ENCODE measurements at places on chromosomes 4 and X.

DNA sequence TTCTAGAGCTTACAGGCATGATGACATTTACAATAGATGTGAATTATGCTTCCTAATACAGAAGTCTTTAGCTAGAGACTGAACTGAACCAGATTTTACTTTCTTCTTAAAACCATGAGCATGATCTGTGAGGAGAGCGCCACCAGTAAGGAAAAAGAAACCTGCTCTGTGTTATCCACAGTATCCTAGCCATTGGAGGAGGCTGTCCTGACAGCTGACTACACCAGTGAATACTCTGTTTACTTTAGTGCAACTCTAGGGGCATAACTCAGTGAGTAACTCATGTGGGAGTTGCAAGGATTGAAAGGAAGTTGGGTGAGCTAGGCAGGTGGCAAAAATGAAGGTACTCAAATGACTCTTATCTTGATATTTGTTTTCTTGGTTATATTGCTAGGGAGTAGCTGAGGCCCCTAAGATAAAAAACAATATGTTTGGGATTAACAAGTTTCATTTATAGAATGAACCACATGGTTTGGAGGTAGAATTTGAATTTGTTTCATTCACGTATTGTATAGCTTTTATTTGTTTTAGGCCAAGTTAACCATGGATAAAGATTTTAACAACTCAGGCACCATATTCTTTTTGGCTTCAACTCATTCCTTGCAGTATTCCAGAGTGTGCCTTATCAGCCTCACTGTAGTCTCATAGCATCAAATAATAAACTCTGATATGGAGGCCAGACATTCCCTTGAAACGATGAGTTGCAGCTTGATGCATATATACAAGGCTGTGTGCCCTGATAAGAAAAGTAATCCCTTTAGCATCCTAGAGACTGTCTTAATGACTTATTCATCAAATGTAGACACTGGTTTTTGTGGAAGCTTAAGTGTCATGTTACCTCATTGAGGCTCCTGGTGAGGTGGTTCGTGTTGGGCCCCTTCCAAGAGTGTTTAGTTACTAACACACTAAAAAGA lies 2.5 kb downstream of the BMP3 start:
- DNase-seq = no peak

DNA sequence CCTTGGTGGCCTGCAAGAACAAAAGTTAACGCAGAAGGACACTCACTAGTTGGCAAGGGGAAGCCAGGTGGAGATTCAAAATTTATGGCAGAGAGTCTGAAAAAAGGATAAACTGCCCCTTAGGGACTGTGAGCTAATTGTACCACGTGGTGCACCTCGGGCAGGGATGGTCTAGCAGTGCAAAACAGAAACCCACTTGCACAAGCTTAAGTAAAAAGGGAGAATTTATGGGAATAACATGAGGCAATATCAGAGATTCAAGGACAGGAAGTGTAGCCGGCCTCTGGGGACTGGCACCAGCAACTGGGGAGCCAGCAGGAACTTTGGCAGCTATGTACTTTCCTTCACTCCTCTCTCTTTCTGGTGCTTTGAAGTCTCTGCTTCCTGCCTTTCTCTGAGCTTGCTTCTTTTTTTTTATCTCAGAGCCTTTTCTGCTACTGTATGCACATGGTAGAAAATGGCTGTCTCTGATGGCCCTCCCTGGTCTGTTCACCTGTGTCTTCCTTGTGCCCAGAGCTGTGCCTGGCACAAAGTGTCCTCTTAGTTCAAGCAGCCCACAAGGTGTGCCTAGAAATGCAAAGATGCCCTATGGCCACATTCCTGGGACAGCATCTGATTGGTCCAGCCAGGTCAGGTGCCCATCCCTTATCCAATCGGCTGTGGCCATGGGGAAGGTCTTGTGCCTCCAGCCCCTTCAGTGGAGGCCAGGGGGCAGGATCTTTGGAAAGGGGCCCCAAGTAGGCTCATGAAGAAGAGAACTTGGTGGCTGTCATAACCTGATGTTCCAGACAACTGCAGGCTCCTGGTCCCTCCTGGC lies 114.8 kb upstream of the ATP6AP2 start:
- no peak for DNase-seq

DNA sequence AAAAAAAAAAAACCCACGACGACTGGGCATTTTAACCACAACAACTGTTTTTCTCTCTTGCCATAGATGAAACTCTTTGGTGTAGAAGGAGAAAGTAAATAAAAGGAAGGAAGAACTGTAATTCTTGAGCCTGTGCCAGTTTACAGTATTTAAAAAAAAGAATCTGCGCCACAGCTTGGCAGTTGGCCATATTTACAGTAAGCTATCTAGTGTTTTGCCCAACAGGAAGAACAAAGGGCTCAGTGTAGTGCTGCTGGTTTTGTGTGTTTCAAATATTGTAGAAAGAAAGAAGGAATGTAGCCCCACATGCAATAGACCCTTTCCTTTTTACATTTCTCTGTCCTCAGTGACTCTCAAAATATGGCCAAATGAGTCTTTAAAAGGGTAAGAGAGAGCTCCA lies 66.1 kb downstream of the NR3C2 start:
- DNase-seq = no peak

DNA sequence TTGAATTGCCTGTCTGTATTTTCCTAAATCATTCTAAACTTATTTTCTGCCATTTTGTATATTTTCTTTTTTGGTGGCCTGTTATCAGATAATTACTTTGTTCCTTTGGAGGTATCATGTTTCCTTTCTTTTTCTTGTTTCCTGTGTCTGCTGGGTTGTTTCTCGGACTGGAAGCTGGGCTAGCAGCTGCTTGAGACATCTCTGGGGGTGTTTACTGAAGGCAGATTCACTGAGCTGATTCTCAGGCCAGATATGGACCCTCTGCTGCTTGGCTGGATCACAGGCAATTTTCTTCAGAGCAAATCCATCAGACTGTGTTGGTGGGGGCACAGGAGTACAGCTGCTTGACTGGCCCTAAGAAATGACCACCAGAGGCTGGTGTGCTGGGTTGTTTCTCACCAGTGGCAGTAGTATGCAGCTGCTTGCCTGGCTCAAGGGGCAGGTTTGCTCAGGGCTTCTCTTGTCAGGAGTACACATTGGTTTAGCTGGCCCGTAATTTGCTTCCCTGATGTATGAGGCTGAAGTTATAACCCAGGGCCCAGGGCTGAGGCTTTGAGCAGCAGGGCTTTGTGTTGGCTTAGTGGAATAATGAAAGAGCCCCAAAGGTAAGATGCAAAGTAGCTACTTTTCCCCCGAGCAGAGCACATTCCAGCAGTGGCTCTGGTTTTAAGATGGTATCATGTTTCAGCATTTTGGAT lies 680.6 kb downstream of the TECRL start:
- no peak for DNase-seq

- DNase-seq = no peak
Observed at GRCh38 chr4:148845609-148846008, 403.4 kb upstream of the NR3C2 start.

DNA sequence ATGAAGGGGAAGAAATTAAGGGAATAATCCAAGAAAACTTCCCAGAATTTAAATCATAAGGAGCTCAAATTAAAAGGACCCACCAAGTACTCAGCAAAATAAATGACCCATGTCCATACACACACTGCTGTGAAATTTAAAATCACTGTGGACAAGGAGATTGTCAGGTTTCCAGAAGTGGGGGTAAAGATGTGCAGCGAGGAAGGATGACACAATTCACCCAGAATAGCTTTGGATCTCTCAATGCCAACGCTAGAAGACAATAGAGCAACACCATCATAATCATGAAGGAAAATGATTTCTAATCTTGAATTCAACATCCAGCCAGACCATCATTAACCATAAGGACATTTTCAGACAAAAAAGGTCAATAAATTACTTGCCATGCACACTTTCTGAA lies 65.7 kb downstream of the CASK start:
- no peak for DNase-seq

DNA sequence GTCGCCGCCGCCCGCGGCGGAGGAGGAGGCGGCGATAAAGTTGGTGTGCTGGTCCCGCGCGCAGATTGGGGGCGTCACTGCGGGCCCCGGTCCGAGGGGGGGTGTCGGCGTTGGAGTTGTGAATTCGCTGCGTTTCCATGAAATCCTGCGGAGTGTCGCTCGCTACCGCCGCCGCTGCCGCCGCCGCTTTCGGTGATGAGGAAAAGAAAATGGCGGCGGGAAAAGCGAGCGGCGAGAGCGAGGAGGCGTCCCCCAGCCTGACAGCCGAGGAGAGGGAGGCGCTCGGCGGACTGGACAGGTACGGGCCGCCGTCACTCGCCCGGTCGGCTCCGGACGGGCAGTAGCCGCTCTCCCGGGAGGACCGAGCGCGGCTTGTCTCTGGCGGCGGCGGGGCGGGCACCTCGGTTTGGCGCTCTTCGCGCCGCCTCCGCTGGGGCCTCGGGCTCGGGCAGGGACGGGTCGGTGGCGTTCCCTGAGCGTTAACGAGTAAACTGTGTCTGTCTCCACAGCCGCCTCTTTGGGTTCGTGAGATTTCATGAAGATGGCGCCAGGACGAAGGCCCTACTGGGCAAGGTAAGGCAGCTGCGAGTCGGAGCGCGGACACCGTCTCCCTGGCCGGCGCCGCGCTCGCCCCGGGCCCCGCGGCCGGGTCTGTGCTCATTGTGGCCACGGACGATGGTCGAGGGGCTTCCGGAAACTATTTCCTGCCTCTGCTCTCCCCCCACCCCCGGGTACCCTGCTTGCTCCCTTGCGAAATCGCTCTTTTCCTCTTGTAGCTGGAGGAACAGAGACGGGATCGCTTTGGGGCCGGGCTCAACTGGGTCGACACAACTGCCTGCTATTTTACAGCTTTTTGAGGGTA lies 658 bp downstream of the KDM6A start:
- DNase-seq = no peak

DNA sequence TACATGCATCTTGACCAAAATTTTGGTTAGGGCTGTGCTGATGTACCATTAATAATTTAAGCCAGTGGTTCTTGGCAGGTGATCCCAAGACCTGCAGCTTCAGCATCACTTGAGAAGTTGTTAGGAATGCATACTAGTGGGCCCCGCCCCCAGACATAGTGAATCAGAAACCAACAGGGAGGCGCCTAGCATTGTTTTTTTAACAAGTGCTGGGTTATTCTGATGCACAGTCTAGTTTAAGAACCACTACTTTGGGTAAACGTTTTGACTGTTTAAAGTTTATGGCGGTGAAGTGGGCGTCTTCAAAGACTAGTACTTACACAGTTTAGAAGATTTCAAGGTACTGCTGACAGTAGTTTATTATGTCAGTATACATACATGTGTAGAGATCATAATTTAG lies 23.6 kb downstream of the FAM199X start:
- DNase-seq = no peak

- no peak for DNase-seq
Observed at GRCh38 chrX:16635596-16635995, 14.4 kb upstream of the S100G start.

DNA sequence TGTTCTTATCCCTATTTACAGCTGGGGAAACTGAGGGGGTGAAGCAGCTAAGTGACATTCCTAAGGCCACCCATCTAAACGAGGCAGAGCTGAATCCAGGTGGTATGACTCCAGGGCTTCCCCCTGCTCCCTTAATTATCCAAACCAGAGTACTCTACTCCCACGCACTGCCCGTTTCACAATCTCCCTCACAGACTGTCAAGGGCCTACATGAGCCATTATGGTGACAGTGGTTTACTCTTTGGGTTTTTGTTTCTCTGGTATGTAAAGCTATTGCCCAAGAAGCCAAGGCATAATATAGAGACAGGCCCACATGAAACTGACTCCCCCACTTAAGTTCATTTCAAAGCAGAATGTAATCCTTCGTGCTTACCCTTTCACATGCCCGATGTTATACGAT lies 95.1 kb downstream of the NHS start:
- DNase-seq = no peak

- DNase-seq = no peak
Observed at GRCh38 chr4:84697159-84697558, 114.2 kb downstream of the CDS1 start.

DNA sequence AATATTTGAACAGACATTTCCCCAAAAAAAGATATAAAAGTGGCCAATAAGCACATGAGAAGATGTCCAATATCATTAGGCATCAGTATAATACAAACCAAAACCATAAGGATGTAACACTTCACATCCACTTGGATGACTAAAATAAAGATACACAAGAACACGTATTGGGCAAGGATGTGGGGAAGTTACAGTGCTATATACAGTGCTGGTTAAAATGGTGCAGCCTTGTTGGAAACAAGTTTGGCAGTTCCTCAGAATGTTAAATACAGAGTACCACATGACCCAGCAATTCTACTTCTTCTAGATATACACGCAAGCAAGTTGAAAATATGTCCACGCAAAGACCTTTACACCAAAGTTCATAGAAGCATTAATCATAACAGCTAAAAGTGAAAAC lies 58.9 kb downstream of the HAUS3 start:
- no peak for DNase-seq

DNA sequence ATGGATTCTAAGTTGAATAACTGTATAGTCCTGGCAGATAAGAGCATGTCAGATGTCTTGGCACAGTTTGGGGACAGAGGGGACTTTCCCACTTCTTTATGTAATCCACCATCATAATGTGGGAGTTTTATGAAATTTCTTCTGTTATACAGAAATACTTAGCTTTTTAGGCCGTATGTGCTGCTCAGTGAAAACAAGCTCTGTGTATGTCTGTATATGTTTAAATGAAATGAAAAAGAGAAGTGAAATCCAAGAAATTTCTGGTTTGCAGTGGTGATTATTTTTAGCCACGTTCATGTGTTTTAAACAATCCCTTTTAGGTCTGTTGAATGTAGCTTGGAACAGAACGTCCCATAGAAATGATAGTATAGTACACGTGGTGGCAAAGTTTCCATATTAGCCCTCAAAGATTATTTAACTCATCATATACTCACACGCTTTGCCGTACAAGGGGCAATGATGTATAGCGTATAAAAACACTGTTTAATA lies 41.0 kb downstream of the GAB1 start:
- peak; percentile 64 for DNase-seq

- no peak for DNase-seq
Observed at GRCh38 chr4:95539106-95539505, 9.7 kb downstream of the UNC5C start.

GRCh38 chr4:123583043-123583442 lies 186.4 kb downstream of the SPRY1 start:
- no peak for DNase-seq

- no peak for DNase-seq
Observed at GRCh38 chrX:329291-329910, 10.8 kb upstream of the GTPBP6 start.

DNA sequence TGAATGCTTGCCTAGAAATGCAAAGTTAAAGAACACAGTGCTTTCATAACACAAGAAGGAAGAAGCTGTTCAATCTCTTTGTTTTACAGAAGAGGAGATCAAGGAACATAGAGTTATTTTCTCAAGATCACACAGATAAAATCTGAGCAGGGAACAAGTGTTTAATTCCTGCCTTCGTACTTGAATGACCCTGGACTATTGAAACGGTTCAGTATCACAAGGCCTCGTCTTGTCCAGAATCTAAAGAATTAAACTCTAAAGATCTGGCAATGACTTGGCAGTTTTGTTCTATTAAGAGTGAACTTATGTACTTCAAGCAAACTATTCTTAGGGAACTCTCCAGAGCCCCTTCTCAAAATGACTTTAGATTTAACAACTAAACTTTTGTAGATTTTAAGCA lies 97.7 kb downstream of the ANXA5 start:
- no peak for DNase-seq

GRCh38 chr4:145663194-145663593 lies 16.8 kb upstream of the C4orf51 start:
- DNase-seq = no peak

- no peak for DNase-seq
Observed at GRCh38 chrX:54177306-54177705, 5.7 kb downstream of the FAM120C start.

Data from GM12864 (cell line).